T-helper 2 cell treated with Interferon-gamma antibody and Interleukin-4, amounts not matched to agents 100 ng/mL and 5 ng/mL, for 36 hours (primary cell): ENCODE measurements at places on chromosomes 6 and 20. TPM values are rescaled to one million over a fixed set of nuclear protein-coding genes. Genes with fewer than 3 reads are reported as not detected.

Gene MYBL2
- total RNA-seq: 102 and 104 TPM in 2 replicates

Gene EEF1A2
- 0.45 and 0.55 TPM in 2 replicates for total RNA-seq

Gene SLC32A1
- not detected in 2 replicates for total RNA-seq

Gene ANKRD60
- total RNA-seq: not detected in 2 replicates

Gene C6orf15
- total RNA-seq: not detected in 2 replicates

Gene C20orf202
- 0.11 TPM in 1 of 2 replicates, not detected in the other for total RNA-seq

Gene TMEM151B
- not detected in 2 replicates for total RNA-seq

Gene CST2
- not detected in 2 replicates for total RNA-seq

Gene CST4
- total RNA-seq: not detected in 2 replicates
